ENCODE measurements at places on chromosomes 4 and X.

DNA sequence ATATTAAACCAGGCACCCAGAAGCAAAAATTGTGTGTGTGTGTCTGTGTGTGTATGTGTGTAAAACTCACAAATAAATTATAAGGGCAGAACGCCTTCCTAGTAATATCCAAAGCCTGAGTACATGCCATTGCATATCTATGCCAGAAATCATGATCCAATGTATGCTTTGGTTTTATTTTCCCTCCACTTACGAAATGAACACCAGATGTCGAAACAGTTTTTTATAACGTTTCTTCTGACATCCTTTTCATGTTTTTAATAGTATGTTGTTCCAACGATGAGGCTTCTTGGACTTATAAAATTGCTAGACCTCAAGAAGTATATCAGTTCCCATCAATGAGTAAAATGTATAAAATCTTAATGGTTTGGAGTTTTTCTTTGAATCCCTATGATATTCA, 55.4 kb downstream of the KCNIP4 start:
- H3K4me3 ChIP-seq: no peak overlapping the region
- no peaks in the 10 kb centered on the region for H3K4me1 ChIP-seq
- H3K27me3 ChIP-seq: peaks cover 2% of the 10 kb centered on the region

DNA sequence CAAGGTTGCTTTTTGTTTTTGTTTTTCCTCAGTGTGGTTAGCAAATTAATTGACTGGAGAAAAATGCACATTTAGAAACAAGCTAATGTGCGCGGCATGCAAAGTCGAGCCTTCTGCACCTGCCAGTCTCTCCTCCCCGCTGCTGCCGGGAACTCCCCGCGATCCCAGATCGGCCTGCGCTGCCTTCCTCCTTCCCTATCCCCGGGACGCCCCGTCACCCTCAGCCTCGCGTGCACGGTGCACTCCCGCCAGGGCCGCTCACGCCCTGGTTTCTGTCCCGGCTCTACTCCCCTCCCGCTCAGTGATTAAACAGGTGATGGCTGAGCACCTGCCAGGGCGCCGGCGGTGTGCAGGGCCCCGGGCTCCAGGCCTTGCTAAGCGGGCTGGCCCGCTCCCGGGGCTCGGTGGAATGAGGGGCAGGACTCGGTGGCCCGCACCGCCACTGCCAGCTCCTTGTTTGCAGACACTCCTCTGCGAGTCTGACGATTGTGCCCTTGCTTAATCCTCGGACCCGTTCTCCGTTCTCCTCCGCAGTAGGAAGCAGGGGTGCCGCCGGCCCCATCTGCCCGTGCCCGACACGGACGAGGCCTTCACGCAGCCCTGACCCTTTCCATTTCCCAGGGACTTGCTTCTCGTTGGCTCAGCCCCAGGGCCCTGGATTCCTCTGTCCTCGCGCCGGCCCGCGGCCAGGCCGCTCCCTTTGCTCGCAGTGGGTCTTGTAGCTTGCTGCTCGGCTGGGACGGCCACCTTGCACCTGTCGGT, 143.4 kb downstream of the TRIML1 start:
- no peak for DNase-seq
- H3K36me3 ChIP-seq: no peaks in the 10 kb centered on the region
- no peaks in the 10 kb centered on the region for H3K4me1 ChIP-seq
- H3K27ac ChIP-seq: no peak overlapping the region
- H3K4me3 ChIP-seq: no peak overlapping the region

DNA sequence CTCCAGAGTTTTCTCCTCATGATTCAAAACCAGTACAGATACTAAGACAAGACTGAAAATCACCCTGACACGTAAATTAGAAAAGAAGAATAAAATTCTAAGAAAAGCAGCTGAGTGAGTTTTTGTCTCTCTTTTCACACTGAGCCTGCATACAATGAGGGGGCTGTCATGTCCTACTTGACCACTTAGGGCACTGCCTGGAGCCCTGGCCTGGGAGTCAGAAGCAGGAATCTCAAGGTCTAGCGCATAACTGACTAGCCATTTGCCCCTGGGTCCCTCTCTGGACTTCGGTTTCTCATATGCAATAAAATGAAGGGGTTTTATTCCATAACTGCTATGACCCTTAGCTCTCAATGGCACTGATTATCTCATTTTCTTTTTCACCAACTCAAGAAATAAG, 36.7 kb upstream of the SLC25A4 start:
- H3K4me3 ChIP-seq: no peak overlapping the region
- DNase-seq: no peak
- peaks cover 25% of the 10 kb centered on the region for H3K27me3 ChIP-seq
- no peak overlapping the region for H3K27ac ChIP-seq
- H3K4me1 ChIP-seq: no peaks in the 10 kb centered on the region
- H3K36me3 ChIP-seq: no peaks in the 10 kb centered on the region

DNA sequence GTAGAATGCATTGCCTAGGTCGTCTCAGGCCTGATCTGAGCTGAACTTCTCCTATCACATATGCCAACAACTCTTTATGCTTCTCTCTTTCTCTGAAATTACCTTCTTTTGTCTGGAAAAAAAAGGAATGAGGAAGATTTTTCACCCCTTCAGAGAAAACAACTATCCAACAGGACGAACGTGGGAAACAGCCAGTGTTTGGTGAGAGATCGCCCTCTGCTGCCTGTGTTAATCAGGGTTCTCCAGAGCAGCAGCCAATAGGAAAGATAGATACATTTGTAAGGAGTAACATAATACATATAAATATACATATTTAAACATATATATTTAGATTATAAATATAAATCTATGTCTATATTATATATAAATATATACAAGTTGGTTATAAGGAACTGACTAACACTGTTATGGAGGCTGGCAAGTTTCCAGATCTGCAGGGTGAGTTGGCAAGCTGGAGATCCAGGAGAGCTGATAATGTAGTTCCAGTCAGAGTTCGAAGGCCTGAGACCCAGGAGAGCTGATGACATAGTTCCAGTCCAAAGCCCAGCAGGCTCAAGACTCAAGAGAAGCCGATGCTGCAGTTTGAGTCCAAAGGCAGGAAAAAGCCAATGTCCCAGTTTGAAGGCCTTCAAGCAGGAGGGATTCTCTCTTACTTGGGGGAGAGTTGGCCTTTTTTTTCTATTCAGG, 13.3 kb downstream of the CETN2 start:
- no peaks in the 10 kb centered on the region for H3K36me3 ChIP-seq
- H3K4me1 ChIP-seq: peaks cover 3% of the 10 kb centered on the region
- no peak overlapping the region for H3K27ac ChIP-seq
- peaks cover 5% of the 10 kb centered on the region for H3K27me3 ChIP-seq
- no peak for DNase-seq
- H3K4me3 ChIP-seq: no peak overlapping the region

GRCh38 chr4:5955201-5955821, 62.4 kb upstream of the CRMP1 start:
- H3K36me3 ChIP-seq: no peaks in the 10 kb centered on the region
- H3K27ac ChIP-seq: no peak overlapping the region
- peaks cover 16% of the 10 kb centered on the region for H3K27me3 ChIP-seq
- no peak overlapping the region for H3K4me3 ChIP-seq
- DNase-seq: no peak
- no peaks in the 10 kb centered on the region for H3K4me1 ChIP-seq

- H3K27ac ChIP-seq: peak overlapping the region; percentile 96
- no peaks in the 10 kb centered on the region for H3K36me3 ChIP-seq
- peak overlapping the region; percentile 83 for H3K4me3 ChIP-seq
- no peaks in the 10 kb centered on the region for H3K27me3 ChIP-seq
Observed at GRCh38 chrX:97563531-97564133, 679.9 kb downstream of the RPA4 start.

DNA sequence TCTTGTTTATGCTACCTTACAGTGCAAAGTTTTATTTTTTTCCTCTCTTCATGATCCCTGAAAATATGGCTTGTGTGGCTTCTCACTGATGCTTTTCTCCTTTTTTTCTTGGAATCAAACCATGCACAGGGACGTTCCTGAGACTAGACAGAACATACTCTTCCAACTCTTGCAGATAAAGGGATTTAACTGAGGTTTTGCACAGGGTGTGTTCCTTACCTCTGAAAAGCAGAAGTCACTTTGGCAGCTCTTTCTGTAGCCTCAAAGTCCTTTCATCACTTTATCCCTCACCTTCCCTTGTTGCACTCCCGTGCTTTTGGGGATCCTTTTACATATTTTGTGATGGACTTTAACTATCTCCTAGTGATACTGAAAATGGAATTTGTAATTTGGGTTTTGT, 300.1 kb downstream of the SPRY1 start:
- H3K27ac ChIP-seq: no peak overlapping the region
- no peaks in the 10 kb centered on the region for H3K27me3 ChIP-seq
- no peak overlapping the region for H3K4me3 ChIP-seq

GRCh38 chr4:186095406-186095805, 9.1 kb upstream of the FAM149A start:
- H3K36me3 ChIP-seq: no peaks in the 10 kb centered on the region
- peaks cover 12% of the 10 kb centered on the region for H3K27me3 ChIP-seq

DNA sequence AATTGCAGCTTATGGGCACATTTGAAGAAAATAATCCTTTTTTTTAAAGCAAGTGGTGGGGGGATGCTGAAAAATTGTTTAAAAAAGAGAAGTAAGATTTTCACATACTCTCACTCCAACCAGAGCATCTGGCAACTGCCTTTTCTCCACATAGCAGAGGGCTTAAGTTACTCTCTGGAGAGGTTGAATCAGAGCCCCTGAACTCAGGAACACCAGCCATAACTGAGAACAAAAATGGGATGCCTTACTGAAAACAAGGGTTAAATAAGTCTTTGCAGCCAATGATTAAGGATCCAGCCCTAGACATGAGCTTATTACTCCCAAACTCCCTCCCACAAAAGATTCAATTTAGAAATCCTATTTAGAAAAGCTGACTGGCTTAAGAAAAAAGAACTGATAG, 27.5 kb downstream of the CASK start:
- H3K36me3 ChIP-seq: peaks cover 32% of the 10 kb centered on the region
- no peak overlapping the region for H3K4me3 ChIP-seq
- no peak for DNase-seq
- H3K27me3 ChIP-seq: no peaks in the 10 kb centered on the region

DNA sequence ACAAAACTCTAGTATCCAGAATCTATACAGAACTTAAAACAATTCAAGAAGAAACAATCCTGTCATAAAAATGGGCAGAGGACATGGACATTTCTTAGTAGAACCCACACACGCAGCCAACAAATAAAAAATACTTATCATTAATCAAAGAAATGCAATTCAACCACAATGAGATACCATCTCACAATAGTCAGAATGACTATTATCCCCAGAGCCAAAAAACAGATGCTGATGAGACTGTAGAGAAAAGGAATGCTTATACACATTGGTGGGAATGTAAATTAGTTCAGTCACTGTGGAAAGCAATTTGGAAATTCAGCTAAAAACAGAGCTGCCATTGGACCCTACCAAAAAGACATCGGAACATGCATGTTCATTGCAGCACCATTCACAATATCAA, 37.9 kb downstream of the RAB40AL start:
- no peak for DNase-seq
- H3K4me1 ChIP-seq: no peaks in the 10 kb centered on the region
- H3K4me3 ChIP-seq: no peak overlapping the region
- no peak overlapping the region for H3K27ac ChIP-seq

DNA sequence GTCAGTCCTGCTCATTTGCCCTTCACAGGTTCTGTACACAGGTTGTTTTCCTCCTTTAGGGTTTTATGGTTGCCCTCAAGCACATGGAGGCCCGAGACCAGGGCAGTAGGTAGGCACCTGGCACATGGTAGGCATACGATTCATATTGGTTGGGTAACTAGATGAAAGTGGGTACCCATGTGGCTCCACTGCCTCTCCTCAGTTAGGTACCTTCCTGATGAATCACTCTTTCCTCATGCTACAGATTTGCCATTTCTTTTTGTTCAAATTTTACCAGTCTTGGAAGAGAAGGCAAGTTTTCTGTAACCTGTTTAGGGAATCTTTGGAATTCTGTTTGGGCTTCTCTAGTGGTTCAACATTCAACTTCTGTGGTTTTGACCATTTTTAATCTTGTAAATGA, 121.3 kb downstream of the FHIP1A start:
- no peaks in the 10 kb centered on the region for H3K4me1 ChIP-seq
- H3K27ac ChIP-seq: no peak overlapping the region
- peaks cover 4% of the 10 kb centered on the region for H3K36me3 ChIP-seq
- no peak overlapping the region for H3K4me3 ChIP-seq
- DNase-seq: no peak
- peaks cover 3% of the 10 kb centered on the region for H3K27me3 ChIP-seq
